Activated CD8-positive, alpha-beta memory T cell treated with anti-CD3 and anti-CD28 coated beads for 48 hours (primary cell): ENCODE measurements at places on chromosomes 5 and 9.

- no peak for DNase-seq
Measured at GRCh38 chr5:142106061-142106460, 2.5 kb upstream of the NDFIP1 start.

GRCh38 chr9:137273611-137274320, 3.8 kb upstream of the TOR4A start:
- DNase-seq, result no peak

GRCh38 chr5:102664616-102665335, 90.3 kb upstream of the PAM start:
- DNase-seq, result no peak

- no peak for DNase-seq
Measured at GRCh38 chr5:148425808-148426207, 42.0 kb downstream of the FBXO38 start.

- DNase-seq, result no peak
Measured at GRCh38 chr5:10576790-10577189, 12.9 kb downstream of the ANKRD33B start.

- no peak for DNase-seq
Measured at GRCh38 chr9:64128572-64128971, 1156.4 kb downstream of the FOXD4L5 start.

DNA sequence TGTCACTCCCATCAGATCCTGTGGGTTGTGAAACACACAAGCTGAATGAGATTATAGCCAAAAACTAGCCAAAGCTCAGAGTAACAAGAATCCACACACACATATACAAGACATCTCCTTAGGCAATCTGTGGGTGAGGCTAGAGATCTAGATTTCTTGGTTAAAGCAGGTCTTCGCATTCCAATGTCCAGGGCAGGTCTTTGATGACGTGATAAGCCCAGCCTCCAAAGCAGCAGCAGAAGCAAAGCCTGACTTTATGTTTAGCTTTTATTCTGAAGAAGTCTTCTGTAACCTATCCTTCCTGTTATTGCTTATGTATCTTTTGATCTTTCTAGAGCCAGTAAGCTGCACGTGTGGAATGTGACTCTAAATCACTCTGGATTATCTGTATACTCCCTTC, 199.1 kb upstream of the SLC30A5 start:
- DNase-seq, result no peak

DNA sequence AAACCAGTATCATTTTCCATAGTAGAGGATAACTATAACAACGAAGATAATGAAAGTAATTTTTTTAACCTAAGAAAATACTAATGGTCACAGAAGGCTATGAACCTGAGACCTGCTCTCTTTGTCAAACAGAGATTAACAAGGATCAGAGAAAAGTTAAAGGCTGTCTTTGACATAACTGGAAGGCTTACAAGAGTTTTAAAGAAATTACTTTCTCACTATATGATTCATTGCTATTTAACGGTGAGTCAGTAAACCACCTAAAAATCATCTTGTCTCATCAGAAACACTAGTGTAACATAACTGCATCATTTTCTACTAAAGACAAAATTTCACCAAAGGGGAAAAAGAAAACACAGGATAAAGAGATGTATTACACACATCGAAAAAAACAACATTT, 19.3 kb downstream of the MLANA start:
- DNase-seq, result no peak

- no peak for DNase-seq
Measured at GRCh38 chr9:133029994-133030316, 842 bp upstream of the GTF3C5 start.

DNA sequence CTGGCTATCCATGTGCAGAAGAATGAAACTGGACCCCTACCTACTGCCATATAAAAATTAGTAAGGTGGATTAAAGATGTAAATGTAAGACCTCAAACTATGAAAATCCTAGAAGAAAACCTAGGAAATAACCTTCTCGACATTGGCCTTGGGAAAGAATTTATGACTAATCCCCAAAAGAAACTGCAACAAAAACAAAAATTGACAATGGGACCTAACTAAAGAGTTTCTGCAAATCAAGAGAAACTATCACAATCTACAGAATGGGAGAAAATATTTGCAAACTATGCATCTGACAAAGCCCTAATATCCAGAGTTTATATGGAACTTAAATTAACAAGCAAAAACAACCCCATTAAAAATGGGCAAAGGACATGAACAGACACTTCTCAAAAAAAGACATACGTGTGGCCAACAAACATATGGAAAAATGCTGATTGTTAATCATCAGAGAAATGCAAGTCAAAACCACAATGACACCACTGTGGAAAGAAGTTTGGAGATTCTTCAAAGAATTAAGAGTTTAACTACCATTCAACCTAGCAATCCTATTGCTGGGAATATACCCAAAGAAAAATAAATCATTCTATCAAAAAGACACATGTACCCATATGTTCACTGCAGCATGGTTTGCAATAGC, 98.5 kb downstream of the NR3C1 start:
- DNase-seq, result no peak

GRCh38 chr5:77774981-77775789, 954 bp downstream of the TBCA start:
- DNase-seq, result no peak

- no peak for DNase-seq
Measured at GRCh38 chr5:119333421-119333851, 22.4 kb upstream of the TNFAIP8 start.

- no peak for DNase-seq
Measured at GRCh38 chr5:94693845-94694370, 75.4 kb downstream of the SLF1 start.

- DNase-seq, result no peak
Measured at GRCh38 chr9:7130266-7130820, 372.6 kb downstream of the KDM4C start.

- no peak for DNase-seq
Measured at GRCh38 chr5:59786334-59786805, 107.2 kb downstream of the PDE4D start.

- no peak for DNase-seq
Measured at GRCh38 chr5:66862020-66862419, 265.8 kb downstream of the MAST4 start.

- DNase-seq, result no peak
Measured at GRCh38 chr9:98978231-98978681, 34.5 kb downstream of the COL15A1 start.

- no peak for DNase-seq
Measured at GRCh38 chr5:76641514-76642120, 18.4 kb upstream of the F2RL2 start.

DNA sequence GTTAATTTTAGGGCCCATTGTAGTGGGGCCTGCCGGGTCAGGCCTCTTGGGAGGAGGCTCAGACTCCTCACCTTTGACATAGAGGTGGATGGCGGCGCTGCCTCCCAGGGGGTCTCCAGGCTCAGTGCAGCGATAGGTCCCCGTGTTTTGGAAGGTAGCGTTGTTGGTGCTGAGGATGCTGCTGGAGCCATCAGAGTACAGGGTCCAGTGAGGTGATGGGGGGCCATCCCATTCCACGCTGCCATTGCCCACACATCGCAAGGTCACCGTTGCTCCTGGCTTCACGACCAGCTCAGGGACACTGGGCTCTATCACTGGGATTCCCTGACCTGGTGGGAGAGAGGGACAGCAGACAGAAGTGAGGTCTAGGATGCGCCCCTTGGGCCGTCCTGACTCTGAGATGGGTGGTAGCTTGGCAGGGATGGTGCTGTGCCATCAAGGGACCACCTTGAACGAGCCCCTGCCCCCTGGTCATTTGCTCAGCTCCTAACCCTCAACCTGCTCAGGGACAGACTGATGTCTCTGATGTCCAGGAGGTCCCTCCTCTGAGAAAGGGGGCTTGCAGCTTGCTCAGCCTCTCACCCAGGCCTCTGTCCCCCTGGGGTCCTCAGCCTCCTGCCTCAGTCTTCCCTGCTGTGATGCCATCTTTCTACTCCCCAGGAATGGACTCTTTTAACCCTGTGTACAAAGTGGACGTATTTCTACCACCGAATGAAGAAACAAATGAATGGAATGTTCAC, 5.5 kb downstream of the CSF1R start:
- no peak for DNase-seq

- DNase-seq, result no peak
Measured at GRCh38 chr5:143412661-143413342, 9.3 kb upstream of the NR3C1 start.

- DNase-seq, result no peak
Measured at GRCh38 chr9:131062969-131063368, 33.4 kb upstream of the AIF1L start.

GRCh38 chr5:138077064-138077696, 6.7 kb upstream of the WNT8A start:
- DNase-seq, result no peak

DNA sequence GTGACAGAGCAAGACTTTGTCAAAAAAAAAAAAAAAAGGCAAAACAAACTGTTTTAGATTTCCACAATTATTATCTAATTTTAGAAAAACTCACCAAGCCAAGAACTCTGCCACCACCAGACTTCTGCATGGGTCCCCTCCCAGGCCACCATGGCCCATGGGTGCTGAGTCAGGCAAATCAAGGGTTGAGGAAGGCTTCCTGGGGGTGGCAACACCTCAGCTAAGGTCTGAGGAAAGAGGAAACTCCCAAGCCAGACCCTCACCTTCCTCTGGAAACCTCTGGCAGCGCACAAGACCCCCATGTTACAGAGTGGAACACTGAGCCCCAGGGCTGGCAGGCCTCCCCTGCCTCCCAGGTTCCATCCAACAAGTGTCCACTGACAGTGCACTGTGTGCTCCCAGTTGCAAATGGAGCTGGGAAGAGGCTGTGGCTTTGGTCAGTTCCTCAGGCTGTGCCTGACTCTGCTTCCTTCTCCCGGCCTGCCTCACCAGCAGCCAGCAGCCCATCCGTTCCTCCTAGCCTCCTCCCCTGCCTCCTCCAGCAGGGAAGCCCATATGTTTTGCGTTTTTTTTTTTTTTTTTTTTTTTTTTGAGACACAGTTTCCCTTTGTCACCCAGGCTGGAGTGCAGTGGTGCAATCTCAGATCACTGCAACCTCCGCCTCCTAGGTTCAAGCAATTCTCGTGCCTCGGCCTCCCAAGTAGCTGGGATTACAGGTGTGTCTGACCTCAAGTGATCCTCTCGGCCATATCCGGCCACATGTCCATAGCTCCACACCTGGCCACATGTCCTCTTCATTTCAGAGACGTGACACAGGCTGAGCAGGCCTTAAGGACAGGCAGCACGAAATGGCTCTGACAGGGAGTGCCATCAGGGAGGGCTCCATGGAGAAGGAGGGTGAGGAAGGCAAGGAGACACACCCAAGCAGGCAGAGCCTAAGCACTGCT, 3.5 kb upstream of the SUSD3 start:
- DNase-seq, result no peak

DNA sequence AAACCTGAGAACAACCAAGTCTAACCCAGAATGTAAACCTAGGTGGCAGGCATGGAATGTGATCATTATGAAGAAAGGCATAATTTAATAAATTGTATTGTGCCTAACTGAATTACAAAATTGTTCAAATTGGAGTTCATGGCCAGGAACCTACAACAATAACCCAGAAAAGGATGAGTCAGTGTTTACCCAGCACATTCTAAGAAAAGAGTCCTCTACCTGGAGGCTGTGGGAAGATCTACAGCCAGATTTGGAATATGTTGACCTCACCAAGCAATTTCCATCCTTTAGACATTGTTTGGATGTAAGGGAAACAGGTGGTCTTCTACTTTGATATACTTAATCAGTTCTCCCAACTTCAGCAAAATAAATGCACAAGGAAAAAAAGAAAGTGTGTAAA, 152.2 kb downstream of the TMEM161B start:
- no peak for DNase-seq

DNA sequence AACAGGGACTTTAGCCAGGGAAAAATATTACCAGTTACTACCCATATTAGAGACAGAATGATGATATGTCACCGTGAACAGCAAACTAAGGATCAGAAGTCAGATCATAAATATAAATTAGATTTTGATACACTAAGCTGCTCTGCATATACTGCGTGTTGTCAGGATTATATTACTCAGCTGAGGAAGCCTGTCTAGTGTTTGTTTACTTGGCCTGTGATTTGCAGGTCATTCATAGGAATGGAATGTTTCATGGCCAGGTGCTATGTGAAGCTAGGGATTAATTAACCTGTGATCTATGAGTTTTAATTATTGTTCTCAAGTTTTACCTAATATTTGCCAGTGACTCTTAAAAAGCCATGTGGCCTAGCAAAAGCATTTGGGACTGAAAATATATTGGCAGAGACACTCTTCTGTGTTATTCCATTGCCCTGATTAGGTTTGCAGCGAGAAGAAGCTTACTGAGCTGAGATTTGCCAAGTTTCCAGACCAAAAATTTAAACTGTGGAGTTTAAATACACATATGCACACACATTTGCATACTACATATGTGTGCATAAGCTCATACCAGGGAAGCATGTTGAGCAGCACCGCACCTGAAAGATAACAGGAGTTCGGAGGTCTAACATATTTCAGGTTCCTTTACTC, 496.3 kb upstream of the GRIA1 start:
- DNase-seq, result no peak

GRCh38 chr5:180717989-180718388, 21.9 kb downstream of the OR2Y1 start:
- DNase-seq, result no peak

GRCh38 chr9:94014066-94014654, 59.0 kb upstream of the BARX1 start:
- no peak for DNase-seq

- DNase-seq, result no peak
Measured at GRCh38 chr5:170642066-170642735, 138.4 kb downstream of the KCNIP1 start.

DNA sequence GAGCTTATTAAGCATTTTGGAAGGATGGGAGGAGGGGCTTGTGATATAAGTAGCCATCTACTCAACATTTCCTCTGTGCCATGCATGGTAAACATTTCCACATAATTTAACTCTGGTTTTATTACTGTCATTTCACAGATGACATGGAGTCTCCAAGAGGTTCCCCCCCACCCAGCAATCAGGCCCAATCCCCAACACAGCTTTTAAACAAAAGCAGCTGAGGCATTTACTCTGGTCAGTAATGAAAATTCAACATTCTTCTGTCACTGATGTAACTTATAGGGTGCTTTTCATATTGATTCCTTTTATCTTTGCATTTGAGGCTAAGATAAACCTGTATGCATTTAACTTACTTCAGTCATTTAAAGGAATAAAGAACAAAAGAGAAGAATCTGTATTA, 128.1 kb downstream of the COL23A1 start:
- no peak for DNase-seq

- no peak for DNase-seq
Measured at GRCh38 chr5:104082754-104083153, 520.2 kb upstream of the NUDT12 start.

- DNase-seq, result no peak
Measured at GRCh38 chr5:107937651-107938355, 267.1 kb upstream of the EFNA5 start.

- no peak for DNase-seq
Measured at GRCh38 chr5:143679777-143680176, 132.2 kb upstream of the HMHB1 start.

DNA sequence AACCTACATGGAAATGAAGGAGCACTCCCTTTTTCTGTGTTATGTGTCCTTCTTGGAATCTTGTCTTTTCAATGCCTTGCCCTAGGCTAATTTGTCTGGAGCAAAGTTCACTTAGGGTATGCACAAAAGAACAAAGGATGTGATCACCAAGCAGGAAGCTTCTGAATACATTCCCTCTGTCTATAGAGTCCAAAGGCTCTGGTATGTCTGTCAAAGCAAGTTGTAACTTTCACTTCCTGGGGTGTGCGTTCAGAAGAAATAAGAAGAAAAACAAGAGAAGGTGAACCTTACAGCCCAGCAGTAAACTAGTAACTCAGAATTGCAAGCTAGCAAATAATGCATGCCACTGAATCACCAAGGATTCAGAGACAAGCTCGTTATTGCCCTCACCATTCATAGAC, 31.7 kb upstream of the CDH6 start:
- no peak for DNase-seq

GRCh38 chr5:163460562-163461171, at the start of gene HMMR:
HMMR (plus strand) TSS chr5:163460632; CDS start chr5:163460693, 61 bp downstream.
- no peak for DNase-seq
